ENCODE measurements at places on chromosomes 7 and 10.

- no peak for DNase-seq
Measured at GRCh38 chr10:5433182-5433581, 20.8 kb downstream of the NET1 start.

GRCh38 chr10:110334061-110334656 lies 29.4 kb upstream of the SMNDC1 start:
- no peak for DNase-seq

DNA sequence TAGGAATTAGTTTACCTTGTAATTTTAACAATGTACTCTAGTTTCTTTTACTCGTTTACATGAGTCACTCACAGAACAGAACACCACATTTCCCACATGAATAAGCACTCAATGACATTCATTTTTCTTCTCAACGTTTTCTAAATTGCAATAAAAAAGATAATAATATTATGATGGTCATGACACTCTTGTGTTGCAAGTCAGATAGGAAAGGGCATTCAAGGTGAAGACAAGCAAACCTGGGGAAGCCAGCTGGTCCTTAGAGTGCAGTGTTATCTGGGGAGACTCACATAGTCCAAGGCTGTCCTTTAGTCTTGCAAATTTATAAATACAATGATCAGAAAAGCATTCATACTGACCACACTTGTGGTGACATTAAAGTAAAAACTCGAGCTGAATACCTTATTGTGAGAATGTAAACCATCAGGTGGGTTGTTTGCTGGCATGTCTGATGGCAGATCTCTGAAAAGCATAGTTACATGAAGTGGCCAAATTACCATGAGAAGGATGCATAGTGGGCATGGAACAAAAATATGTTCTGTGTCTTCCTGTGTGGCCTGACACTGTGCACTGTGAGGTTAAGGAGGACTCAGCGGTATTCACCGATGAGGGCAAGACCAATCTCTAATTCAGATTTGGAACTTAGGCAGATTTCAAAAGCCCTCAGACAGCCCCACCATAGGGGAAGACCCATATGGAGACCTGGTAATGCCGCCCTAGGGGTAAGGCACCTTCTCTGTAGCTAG lies 158.9 kb upstream of the ASAH2 start:
- no peak for DNase-seq

DNA sequence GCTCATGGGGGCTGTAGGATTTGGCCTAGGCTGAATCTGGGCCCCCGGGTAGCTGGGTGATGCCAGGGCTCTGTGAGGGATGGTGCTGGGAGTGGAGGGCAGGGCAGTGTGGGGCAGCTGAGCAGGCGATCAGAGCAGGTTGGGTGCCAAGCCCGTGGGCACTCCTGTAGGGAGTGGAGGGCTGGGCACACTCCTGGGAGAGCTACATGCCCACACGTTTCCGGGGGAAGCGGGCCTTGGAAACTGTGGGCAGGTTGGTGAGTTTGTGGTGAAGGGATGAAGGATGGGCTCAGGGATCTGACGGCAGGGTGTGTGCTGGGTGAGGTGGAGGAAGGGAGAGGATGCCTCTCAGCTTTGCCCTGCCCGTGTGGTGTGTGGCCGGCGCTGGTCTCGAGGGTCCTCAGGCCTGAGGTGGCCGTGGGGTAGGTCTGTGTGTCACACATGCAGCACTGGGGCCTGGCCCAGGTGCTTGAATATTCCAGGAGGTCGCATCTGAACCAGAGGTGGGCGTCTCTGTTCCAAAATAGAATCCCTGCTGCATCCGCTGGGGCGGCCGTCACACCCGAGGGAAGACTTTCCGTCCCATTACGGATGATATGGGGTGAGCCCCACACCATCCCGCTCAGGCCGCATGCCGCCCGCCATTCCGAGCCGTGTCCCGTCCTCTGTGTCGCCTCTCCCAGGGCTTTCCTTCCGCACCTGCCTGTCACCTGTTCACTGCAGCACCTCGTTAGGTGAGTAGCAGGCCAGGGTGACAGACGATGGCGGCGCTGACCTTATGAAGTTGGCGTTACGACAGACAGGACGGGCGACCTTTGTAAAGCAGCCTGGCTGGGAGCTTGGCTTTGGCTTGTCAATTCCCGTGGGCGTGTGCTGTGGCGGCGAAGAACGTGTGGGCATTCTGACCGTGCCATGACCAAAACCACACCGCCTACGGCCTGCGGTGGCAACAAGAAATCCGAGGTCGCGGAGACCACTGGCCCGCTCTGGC lies 143.6 kb downstream of the ACTR3B start:
- no peak for DNase-seq

GRCh38 chr7:90768301-90768700 lies 172.2 kb downstream of the CDK14 start:
- DNase-seq: no peak

GRCh38 chr10:78316451-78316931 lies 282.8 kb downstream of the RPS24 start:
- DNase-seq: no peak
